ENCODE measurements at places on chromosomes 4 and X. TPM values are rescaled to one million over a fixed set of nuclear protein-coding genes. Genes with fewer than 3 reads are reported as not detected.

The SGMS2 gene
- 0.50 TPM for total RNA-seq

The TDO2 gene
- total RNA-seq, result not detected

The AWAT2 gene
- not detected for total RNA-seq

The SLC4A4 gene
- 3.1 TPM for total RNA-seq

The MAGEE1 gene
- 1.8 TPM for total RNA-seq

The HSFX1 gene
- total RNA-seq, result 0.52 TPM

The GPR78 gene
- not detected for total RNA-seq

The PCSK1N gene
- 0.42 TPM for total RNA-seq

The BST1 gene
- total RNA-seq, result 0.39 TPM

The HSFX4 gene
- not detected for total RNA-seq

The NAP1L2 gene
- total RNA-seq, result 2.0 TPM

The IL21 gene
- 0.50 TPM for total RNA-seq

The CD38 gene
- total RNA-seq, result 179 TPM

The PYURF gene
- total RNA-seq, result 46.3 TPM

The SPOCK3 gene
- not detected for total RNA-seq

The CSAG1 gene
- not detected for total RNA-seq

The MOB1B gene
- 14.4 TPM for total RNA-seq

DNA sequence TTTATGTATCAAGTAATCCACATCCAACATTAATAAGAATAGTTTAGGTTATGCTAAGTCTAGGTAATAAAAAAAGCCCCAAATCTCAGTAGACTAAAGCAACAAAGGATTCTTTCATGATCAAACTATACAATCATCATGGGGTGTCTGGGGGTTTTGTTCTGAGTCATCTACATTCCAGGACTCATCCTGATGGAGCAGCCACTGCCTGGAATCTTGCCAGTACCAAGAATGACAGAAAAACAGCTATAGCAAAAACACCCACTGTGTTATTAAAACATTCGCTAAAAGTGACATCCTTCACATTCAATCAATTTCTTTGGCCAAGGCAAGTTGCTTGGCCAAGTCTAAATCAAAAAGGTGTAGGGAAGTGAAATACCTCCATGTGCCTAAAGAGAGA lies 3.9 kb upstream of the ARHGEF38 start:
- DNase-seq, result no peak

DNA sequence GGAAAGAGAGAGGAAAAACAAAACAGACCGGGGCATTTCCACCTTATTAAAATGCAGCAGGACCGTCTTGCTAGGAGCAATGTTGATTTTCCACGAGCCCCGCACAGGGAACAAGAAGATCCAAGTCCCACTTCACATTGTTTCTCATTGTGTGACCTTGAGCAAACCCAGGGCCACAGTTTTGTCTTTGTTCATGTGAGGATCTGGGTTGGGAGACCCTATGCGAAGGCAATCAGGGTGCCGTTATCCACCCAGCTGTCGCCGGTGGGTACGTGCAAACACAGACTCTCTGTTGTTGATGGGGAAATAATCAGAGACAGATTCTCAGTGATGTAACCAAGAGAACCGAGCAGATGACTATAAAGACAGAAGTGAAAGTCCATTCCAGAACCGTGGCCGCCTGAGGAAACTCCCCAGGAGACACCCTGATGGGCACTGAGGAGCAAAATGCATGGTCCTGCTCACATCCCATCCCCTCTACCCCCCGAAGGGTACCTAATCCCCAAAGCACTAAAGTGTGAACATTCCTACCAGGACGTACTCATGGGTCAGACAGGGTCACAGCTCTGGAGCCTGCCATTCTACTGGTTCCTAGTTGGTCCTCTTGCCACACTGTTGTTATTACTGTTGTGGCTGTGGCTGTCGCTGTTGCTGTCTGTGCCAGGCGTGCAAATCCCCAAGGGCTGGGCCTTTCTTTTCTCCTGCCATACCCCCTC lies 102.7 kb upstream of the RBPJ start:
- no peak for DNase-seq

GRCh38 chr4:38606587-38606905 lies 57.5 kb upstream of the KLF3 start:
- DNase-seq, result no peak

DNA sequence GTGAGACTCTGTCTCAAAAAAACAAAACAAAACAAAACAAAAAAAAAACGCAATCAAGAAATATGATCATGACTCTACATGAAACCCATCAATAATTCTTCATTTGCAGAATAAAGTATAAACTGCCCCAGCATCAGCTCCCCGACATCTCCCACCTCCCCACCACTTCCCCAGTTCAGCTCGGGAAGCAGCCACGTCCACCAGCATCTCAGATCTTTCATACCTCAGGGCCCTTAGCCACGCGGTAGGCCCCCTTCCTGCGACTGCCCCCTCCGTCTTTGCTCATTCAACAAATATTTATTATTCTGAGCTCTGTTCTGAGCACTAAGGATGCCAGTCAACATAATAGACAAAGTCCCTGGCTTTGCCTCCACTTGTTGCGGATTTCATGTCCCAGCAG lies 45.6 kb downstream of the DCTD start:
- DNase-seq, result no peak

- no peak for DNase-seq
Measured at GRCh38 chrX:32985544-32985943, 225.8 kb downstream of the DMD start.

- DNase-seq, result no peak
Measured at GRCh38 chr4:137923494-137923893, 318.7 kb downstream of the SLC7A11 start.

DNA sequence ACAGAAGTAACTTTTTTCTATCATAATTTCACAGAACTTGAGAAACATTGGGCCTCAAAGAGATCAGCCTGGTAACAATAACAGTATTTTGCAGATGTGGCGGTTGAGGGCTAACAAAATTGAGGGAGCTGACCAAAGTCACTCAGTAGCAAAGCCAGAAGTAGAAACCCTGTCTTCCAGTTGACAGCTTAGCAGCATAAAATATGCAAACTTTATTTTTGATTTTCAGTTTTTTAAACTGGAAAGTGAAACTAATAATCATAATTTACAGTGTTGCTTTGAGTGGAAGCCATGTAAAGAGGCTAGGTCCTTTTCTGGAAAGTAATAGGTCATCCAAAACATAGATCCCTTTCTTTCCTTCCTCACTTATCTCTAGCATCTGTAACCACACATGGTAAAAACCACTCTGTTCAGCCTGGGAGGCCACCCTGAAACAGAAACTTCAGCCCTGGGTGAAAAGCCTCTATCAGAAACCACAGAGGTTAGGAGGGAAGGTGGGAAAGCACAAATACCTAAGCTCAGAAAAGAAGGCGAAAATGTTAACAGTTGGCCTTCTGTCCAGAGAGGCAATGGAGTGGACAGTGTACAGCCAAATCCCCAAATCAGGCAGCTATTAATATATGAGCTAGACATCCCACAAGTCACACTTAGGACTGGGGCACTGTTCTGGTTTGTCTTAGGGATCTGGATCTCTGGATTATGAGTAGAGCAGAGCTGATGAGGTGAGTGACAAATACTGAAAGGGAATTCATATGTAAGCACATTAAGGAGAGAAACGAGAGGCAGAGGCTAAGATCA lies 61.1 kb upstream of the ARSJ start:
- DNase-seq, result no peak

- no peak for DNase-seq
Measured at GRCh38 chr4:26503844-26504243, 13.6 kb upstream of the CCKAR start.

- DNase-seq, result no peak
Measured at GRCh38 chr4:160319868-160320260, 1217.0 kb downstream of the RAPGEF2 start.

DNA sequence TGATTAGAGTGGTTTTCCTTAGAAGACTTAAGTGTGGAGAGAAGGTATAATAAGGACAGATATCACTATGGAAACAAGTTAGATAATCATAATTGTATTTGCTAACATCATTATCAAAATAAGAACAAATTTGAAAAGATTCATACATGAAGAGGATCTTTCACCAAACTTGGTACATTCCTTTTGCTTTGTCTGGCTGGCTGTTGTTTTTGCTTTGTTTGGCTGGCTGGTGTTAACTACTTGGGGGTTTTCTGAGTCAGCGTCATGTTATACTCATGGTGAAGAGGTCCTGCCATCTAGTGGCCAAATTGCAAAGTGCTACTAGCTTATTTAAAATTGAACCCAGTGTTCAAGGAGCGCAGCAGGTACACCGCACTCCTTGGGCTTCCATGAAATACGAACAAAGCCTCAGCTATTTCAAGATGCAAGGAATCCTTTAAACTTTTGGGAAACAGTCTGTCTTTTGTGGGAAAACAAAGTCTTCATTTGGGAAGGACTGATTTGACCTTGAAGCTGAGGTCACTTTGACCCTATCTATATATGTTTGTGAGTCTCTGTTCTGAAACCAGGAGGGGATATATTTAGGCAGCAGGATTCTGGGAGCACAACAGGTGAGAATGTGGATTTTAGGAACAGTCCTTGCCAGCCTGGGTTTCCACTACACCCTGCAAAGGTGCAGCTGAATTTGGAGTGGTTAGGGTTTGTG lies 129.7 kb downstream of the PLS3 start:
- no peak for DNase-seq

DNA sequence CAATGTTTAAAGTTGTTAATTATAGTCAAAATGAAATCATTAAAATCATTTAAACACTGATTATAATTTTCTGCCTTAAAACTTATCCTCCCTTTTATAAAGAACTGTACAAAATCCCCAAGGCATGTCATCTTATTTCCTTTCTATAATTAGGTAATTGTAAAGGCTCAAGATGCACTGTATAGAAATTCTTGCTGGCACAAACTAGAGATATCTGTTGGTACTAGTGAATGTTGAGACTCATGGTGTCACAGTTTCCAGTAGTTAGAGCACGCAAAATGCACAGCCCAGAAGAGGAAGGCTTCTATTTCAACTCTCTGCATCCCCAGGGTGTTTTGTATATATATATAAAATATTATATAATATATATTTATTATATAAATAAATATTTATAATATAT lies 22.7 kb upstream of the PLA2G12A start:
- DNase-seq, result no peak

DNA sequence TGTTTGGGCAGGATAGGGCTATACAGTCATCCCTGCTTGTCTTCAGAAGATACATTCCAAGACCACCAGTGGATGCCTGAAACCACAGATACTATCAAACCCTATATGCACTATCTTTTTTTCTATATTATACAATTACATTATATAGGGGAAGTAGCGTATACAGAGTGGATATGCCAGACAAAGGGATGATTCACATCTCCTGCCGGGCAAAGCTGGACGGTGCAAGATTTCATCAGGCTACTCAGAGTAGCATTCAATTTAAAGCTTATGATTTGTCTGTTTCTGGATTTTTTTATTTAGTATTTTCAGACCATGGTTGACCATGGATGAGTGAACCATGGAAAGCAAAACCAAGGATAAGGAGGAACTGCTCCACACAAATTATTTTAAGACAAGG lies 7.0 kb upstream of the AMTN start:
- no peak for DNase-seq

- no peak for DNase-seq
Measured at GRCh38 chr4:40490481-40490880, 139.2 kb downstream of the RBM47 start.

DNA sequence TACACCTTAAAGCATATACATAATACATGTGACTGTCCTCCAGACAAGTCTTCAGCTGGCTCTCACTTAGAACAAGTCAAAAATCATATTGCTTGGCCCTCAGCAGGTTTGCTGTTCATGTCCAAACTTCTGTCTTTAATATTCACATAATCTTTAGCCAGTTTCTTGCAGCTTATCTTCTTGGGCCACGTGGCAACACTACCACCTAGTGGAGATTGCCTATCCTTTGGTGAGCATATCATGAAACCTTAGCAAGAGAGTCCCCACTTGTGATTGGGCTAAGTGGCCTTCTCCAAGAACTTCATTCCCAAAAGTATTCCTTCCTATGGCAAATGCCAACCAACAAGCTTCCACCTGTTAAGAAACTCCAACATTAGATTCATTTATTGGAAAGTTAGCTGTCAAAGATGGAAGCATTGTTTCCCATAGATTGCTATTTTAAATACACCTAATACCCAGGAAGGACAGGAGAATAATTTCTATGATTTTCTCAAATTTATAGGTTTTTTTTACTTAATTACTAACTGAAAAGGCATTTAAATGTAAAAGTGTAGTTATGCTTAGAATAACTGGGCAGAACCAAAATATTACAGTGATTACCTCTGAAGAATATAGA lies 231.9 kb upstream of the INTU start:
- DNase-seq, result no peak

DNA sequence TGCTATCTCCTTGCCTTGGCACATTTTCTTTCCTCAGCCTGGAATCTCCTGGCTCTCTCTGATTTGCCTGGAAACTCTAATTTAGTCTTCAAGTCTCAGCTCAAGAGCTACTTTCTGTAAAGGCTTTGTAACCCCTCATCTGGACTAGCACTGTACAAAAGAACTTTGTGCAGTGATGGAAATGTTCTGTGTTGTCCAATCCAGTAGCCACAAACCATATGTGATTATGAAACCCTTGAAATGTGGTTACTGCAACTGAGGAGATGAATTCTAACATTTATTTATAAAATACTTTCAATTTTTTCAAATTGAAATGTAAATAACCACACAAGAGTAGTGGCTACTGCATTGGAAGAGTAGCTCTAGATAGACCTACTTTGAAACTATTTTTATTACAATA lies 66.6 kb upstream of the HS3ST1 start:
- no peak for DNase-seq

GRCh38 chr4:5705647-5706320 lies 2.6 kb downstream of the EVC2 start:
- no peak for DNase-seq

DNA sequence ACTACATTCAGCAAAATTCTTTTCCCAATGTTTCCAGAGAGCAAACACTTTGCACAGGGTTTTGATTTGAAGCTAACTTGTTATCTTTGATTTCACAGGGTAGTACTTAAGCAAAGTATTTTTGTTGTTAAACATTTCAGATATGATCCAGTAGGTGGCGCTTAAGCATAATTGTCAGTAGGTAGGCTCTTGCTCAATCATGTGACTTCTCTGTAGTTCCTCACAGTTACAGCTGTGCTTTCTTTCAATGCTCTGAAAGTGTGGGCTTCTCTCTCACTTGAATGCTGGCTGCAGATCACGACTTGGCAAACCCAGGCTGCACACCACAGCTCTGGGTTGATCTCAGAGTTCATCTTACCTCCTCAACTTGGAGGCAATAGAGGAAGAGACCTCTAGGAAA lies 1016.5 kb downstream of the SH3BGRL start:
- no peak for DNase-seq

DNA sequence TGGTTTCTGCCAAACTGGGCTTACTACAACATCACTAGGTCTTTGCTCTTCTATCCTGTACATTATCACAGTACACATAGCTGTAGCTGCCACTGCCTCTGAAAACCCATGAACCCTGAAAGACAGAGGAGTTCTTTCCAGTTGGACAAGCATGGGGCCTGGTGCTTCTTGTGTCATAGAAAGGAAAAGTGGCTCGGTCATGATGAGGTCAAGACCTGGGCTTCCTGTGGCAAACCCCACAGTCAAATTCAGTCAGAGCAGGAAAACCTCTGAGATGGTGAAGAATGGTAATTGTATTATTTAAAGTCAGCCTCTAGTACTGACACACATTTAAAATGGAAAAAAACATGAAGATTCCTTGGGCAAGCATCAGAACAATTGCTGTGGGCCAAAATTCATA lies 133.3 kb upstream of the PRPS2 start:
- DNase-seq, result no peak

Measured in natural killer cell treated with Interleukin-12 subunit alpha and Interleukin-12 subunit beta and Interleukin-15 and Interleukin-18, amount 100 ng/mL, for 72 hours (primary cell).